Caki2 (cell line): ENCODE measurements at places on chromosomes 2 and 18.

DNA sequence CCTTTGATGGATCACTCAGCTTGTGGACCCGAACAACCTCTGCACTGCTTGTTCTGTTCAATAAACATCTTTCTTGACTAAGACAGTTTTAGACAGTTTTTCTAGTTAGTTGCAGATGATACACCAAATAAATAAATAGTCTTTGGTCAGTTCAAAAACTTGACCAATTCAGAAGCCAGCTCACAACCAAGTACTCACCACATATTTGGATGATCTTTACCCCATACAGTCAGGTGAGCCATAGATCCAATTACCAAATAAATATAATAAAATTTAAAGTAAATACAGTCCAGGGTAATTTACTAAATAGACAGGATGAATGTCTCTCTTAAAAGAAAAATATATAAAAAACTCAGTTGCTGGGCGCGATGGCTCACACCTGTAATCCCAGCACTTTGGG lies 18.2 kb downstream of the SCN3A start:
- no peak for DNase-seq

DNA sequence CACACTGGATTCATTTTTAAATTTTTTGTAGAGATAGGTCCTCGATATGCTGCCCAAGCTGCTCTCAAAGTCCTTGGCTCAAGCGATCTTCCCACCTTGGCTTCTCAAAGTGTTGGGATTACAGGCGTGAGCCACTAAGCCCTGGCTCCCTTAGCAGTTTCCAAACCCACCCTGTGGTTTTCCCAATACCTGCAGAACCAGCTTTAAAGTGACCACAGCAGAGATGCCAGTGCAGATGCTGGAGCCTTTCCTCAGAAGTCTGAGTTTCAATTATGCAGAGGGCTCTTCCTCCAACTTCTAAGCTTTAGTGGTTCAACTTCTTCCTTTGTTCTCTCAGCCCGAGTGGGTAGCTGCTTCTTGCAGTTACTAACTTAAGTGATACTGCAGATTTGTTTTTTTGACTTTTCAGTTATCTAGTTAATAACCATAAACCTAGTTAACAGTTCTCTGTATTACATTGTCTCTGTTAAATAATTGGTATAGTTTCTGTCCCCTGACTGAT lies 8.1 kb upstream of the HAAO start:
- DNase-seq: no peak

GRCh38 chr2:129915303-129915840 lies 64.1 kb upstream of the RAB6C start:
- DNase-seq: no peak

- DNase-seq: no peak
Measured at GRCh38 chr2:203330434-203330833, 2.2 kb downstream of the ABI2 start.

GRCh38 chr2:174439950-174440349 lies 44.4 kb downstream of the SCRN3 start:
- no peak for DNase-seq
